Stimulated activated CD4-positive, alpha-beta T cell treated with anti-CD3 and anti-CD28 coated beads, TNF-alpha, amount 100 ng/mL, for 1 hour (primary cell): ENCODE measurements at places on chromosomes 13 and 19.

DNA sequence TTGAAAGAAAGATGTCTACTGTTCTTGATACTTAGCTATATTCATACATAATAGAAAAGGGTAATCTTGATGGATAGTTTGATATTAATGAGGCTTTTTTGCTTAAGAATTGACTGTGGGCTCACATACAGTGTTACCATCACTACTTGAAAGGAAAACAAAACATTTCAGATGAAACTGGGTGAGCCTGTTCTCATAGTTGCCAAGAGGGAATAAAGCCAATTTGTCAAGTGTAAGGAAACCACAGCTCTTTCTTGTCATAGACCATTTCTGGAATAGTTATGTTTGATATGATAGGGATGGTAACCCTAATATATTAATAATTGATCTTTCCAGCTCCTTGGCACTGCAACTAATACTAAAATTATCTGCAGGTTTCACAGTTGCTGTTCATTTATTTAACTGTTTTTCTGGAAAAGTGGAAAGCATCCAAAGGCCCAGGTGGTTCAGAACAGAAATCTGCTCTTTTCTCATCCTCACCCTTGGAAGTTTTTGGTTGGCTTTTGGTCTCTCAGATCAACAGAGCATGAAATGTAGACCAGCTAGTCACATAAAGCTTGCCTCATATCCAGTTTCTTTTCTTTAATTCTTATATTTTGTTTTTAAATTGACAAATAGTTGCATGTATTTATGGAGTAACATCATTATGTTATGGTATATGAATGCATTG is 43.2 kb downstream of the ARHGEF7 start:
- DNase-seq: no peak

- no peak for DNase-seq
Measured at GRCh38 chr19:16379521-16380313, 55.1 kb downstream of the KLF2 start.

GRCh38 chr13:50484472-50485113 is 358.9 kb downstream of the DLEU7 start:
- DNase-seq: no peak

- no peak for DNase-seq
Measured at GRCh38 chr13:42354241-42355091, 82.5 kb downstream of the AKAP11 start.

GRCh38 chr19:18273561-18274218 is 562 bp downstream of the IQCN start:
- DNase-seq: no peak
